ENCODE measurements at places on chromosomes 12 and 14. TPM values are rescaled to one million over a fixed set of nuclear protein-coding genes. Genes with fewer than 3 reads are reported as not detected.

DNA sequence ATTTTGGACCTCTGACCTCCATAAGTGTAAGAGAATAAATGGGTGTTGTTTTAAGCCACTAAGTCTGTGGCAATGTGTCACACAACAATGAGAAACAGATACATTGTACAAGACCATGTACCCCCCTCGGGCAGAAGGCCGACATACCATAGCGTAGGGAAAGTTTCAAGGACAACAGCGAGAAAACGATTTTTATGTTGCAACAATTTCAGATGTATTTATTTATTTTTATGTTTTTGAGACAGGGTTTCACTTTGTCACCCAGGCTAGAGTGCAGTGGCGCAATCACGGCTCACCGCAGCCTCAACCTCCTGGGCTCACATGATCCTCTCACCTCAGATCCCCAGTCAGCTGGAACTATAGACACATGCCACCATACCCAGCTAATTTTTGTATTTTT, 136.4 kb upstream of the NCOR2 start:
- no peaks in the 10 kb centered on the region for H3K36me3 ChIP-seq
- no peaks in the 10 kb centered on the region for H3K4me1 ChIP-seq
- H3K27ac ChIP-seq = no peak overlapping the region
- H3K4me3 ChIP-seq = no peak overlapping the region
- peaks cover 6% of the 10 kb centered on the region for H3K27me3 ChIP-seq

DNA sequence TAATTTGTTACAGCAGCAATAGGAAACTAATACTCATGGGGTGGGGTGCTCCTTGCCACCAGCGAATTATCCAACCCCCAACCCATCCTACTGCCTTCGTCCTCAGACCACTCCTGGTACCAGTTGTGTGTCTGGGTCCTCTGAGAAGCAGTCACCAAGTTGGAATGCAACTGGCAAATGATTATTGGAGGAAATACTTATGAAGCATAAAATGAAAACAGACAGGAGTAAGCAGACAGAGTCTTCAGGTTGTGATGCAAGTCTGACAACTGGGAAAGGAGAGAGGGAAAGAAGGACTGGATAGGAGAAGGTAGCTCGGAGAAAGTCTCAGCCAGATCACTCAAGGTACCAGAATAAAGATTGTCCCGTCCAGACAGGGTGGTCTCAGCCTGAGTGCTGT, 181.1 kb upstream of the ARID2 start:
- DNase-seq = no peak
- H3K27ac ChIP-seq = no peak overlapping the region
- no peaks in the 10 kb centered on the region for H3K36me3 ChIP-seq
- H3K4me1 ChIP-seq = peaks cover 3% of the 10 kb centered on the region
- H3K27me3 ChIP-seq = peaks cover 30% of the 10 kb centered on the region

DNA sequence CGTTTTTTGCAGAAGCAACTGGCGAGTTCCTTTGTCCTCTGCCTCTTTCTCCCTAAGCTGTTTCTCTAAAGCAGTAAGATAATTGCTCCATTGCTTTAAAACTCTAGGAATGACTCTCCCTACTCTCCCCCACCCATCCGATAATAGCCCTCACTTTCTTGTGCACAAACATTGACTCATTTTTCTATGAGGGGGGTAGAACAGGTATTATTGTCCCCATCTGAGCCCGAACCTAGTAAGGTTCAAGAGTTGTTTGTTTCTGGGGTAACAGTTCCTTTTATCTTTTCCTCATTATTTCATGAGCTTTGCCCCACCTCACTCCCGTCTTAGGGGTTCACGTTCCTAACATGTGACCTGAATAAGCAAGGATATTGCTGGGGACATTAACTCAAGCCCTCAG, 190.6 kb downstream of the EMP1 start:
- H3K27me3 ChIP-seq = no peaks in the 10 kb centered on the region
- no peaks in the 10 kb centered on the region for H3K4me1 ChIP-seq
- H3K36me3 ChIP-seq = no peaks in the 10 kb centered on the region
- no peak overlapping the region for H3K4me3 ChIP-seq
- no peak overlapping the region for H3K27ac ChIP-seq

DNA sequence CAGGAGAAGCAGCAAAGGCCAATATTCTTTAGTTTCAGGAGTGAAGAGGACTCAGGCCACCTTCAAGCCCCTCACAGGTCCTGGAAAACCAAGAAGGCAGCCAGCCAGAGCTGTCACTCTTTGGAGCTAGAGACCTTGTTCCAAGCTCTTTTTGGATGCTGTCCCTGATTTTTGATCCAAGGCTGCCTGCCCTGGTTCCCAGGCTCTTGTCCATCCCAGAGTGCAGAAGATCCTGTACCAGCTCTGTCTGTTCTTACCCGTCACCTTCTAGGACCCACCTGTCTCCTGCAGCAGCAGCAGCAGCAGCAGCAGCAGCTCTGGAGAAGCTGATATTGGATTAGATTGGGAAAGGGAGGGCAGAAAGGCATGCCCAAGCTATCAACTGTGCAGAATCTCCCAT, 157.1 kb upstream of the NEDD1 start:
- peaks cover 6% of the 10 kb centered on the region for H3K27me3 ChIP-seq
- H3K4me3 ChIP-seq = no peak overlapping the region
- H3K27ac ChIP-seq = no peak overlapping the region
- H3K4me1 ChIP-seq = no peaks in the 10 kb centered on the region

- H3K27me3 ChIP-seq = peaks cover 16% of the 10 kb centered on the region
- H3K4me1 ChIP-seq = peaks cover 4% of the 10 kb centered on the region
- no peak for DNase-seq
Measured at GRCh38 chr12:124719231-124719630, 144.4 kb downstream of the SCARB1 start.

DNA sequence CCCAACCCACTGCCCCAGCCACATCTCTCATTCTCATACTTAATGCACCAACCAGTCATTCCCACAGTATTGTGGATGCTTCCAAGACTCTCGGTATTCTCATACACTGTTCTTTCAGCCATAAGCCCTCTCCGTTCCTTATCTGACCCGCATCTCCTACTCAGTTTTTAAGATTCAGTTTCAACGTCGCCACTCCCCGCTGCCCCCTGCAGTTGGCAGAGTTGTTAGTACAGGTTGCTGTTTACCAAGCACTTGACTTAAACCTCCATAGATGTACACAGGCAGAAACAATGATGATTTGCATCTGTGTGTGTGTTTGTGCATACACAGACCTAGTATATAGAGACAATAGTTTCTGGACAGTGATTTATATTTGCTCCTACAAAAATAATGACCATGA, 40.2 kb downstream of the PAH start:
- no peak for DNase-seq
- peaks cover 4% of the 10 kb centered on the region for H3K27me3 ChIP-seq
- H3K4me1 ChIP-seq = peaks cover 5% of the 10 kb centered on the region
- H3K36me3 ChIP-seq = no peaks in the 10 kb centered on the region

DNA sequence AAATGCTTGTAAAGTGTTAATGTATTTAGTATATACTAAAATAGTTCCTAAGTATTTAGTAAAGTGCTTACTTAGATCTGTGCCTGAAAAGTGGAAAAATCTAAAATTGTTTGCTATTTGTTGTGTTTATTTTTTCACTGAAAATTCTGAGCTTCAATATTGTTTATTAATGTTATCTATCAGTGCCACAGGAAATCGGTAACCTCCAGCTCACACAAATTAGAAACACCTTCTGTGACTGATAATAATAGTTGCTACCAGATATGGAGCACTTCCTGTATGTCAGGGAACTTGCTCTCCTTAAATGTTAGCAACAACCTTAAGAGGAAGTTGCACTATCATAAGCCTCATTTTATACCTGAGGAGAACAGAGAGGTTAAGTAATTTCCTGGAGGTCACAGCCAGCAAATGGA, 723 bp upstream of the LRP10 start:
- peak overlapping the region; percentile 97 for H3K27ac ChIP-seq
- H3K4me3 ChIP-seq = peak overlapping the region; percentile 89
- DNase-seq = no peak

GRCh38 chr14:77722301-77722700, 14.4 kb downstream of the SLIRP start:
- no peaks in the 10 kb centered on the region for H3K27me3 ChIP-seq
- H3K4me3 ChIP-seq = no peak overlapping the region
- peaks cover 89% of the 10 kb centered on the region for H3K36me3 ChIP-seq

DNA sequence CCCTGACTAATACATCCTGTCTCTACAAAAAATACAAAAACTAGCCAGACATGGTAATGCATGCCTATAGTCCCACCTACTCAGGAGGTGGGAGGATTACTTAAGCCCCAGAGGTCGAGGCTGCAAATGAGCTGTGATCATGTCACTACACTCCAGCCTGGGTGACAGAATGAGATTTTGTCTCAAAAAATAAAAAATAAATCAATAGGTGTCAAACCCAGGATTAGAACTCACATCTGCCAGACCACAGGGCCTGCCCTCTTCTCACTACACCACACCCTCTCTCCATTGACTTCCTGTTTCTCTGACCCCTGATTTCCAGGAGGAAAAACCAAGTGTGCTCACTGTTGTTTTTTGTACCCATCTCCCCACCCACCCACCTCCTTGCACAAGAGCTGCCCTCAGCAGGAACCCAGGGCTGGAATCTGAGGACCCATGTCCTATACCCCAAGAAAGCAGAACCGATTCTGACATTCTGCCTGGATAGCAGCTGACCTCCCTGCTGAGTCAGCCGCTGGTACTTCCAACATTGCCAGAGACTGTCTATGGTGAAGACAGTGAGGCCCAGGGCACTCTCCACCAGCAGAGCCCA, 6.2 kb downstream of the CMKLR1 start:
- DNase-seq = no peak
- H3K4me1 ChIP-seq = peaks cover 6% of the 10 kb centered on the region
- no peaks in the 10 kb centered on the region for H3K36me3 ChIP-seq

DNA sequence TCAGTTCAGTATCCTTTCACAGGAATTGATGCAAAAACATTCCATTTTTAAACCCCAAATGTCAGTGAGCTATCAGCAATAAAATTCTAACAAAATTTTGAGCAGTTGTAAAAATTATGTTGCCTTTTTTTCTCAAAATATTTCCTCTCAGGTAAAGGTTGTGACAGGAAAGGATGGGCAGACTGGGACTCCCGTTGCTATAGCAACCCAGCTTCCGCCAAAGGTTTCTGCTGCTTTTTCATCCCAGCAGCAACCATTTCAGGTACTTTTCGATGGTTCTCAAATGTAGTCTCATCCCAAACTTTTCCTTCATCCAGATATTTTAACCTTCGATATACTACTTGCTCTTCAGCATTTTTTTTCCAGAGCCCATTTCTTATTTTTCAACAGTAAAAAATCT, 13.6 kb downstream of the EP400 start:
- no peaks in the 10 kb centered on the region for H3K27me3 ChIP-seq
- no peak overlapping the region for H3K27ac ChIP-seq
- peaks cover 36% of the 10 kb centered on the region for H3K36me3 ChIP-seq
- no peak for DNase-seq

DNA sequence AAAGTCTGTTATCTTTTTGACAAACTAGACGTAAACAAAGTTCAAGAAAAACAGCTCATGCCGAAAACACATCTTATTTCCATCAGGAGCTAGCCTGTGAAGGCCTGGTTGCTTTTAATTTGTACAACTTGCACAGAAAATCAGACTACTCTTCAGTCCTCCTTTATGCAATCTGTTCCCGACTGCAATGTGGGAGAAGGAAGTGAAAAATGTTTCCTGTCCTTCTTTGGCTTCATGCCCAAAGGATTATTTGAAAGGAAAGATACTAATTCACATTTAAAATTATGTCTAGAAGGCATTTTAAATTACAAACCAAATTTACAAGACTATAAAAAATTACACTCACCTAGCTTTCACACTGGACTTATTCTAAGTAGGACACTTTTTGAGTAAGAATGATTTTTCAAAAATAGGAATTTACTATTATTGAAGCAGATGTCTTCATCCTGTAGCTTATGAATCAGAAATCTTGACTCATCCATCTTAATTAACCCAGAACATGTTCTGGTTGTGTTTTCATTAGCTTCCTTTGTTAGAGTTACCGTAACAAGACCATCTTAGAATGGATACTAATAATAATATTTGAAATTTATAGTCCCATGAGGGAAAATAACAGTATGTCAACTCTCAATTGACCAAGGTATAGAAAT, 272.6 kb downstream of the PRKD1 start:
- H3K4me1 ChIP-seq = no peaks in the 10 kb centered on the region
- no peaks in the 10 kb centered on the region for H3K36me3 ChIP-seq
- H3K27me3 ChIP-seq = no peaks in the 10 kb centered on the region
- no peak for DNase-seq

GRCh38 chr12:54201001-54201794, 12.4 kb upstream of the SMUG1 start:
- no peak overlapping the region for H3K4me3 ChIP-seq
- H3K36me3 ChIP-seq = no peaks in the 10 kb centered on the region
- H3K27me3 ChIP-seq = peaks cover 53% of the 10 kb centered on the region
- H3K27ac ChIP-seq = no peak overlapping the region

DNA sequence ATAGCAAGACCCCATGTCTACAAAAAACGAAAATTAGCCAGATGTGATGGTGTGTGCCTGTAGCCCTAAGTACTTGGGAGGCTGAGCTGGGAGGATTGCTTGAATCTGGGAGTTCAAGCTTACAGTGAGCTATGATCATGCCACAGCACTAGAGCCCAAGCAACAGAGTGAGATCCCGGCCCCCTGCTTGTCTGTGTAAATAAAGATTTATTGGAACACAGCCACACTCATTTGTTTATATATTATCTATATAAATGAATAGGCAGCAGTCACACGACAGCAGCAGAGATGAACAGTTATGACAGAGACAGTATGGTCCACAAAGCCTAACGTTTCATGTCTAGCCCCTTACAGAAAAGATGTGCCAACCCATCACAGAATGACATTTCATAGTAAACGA, 14.8 kb downstream of the DDX54 start:
- no peaks in the 10 kb centered on the region for H3K27me3 ChIP-seq
- no peaks in the 10 kb centered on the region for H3K4me1 ChIP-seq
- H3K36me3 ChIP-seq = peaks cover 69% of the 10 kb centered on the region
- DNase-seq = no peak

- no peaks in the 10 kb centered on the region for H3K36me3 ChIP-seq
- no peaks in the 10 kb centered on the region for H3K4me1 ChIP-seq
- no peak overlapping the region for H3K27ac ChIP-seq
Measured at GRCh38 chr12:127655691-127656090, 611.3 kb upstream of the TMEM132C start.

DNA sequence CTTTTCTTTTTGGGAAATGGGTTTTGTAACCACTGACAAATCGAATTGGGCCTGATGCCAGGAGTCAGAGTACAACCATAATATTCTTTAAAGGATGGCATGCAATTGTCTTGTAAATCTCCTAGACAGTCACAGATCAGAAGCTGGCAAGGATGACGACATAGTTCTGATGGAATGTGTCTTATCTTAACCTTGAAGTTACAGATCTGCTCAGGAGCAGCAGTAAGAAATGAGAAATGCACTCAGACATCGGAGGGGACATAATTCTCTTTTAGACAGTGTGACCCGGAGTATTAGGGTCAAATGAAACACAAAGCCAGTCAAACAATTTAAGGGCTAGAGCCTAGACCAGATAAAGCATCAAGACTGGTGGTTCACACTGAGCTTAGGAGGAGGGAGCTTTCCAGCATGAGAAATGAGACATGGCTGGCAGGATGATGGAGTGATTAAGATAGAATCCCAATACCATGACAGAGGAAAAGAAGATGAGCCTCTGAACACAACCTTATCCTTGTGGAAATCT, 17.5 kb downstream of the CBX5 start:
- H3K27ac ChIP-seq = no peak overlapping the region
- H3K4me3 ChIP-seq = no peak overlapping the region
- no peak for DNase-seq
- H3K4me1 ChIP-seq = peaks cover 40% of the 10 kb centered on the region
- H3K27me3 ChIP-seq = no peaks in the 10 kb centered on the region
- peaks cover 34% of the 10 kb centered on the region for H3K36me3 ChIP-seq

GRCh38 chr12:131061041-131061806, 107.5 kb downstream of the ADGRD1 start:
- no peak overlapping the region for H3K27ac ChIP-seq
- no peak overlapping the region for H3K4me3 ChIP-seq
- peaks cover 16% of the 10 kb centered on the region for H3K27me3 ChIP-seq
- no peaks in the 10 kb centered on the region for H3K36me3 ChIP-seq
- no peaks in the 10 kb centered on the region for H3K4me1 ChIP-seq

AKAP6 gene
- 1.0 TPM for total RNA-seq

ACACB gene
- 12.9 TPM for total RNA-seq

TMEM229B gene
- total RNA-seq = 0.71 TPM

PRIMA1 gene
- total RNA-seq = not detected

KRT83 gene
- total RNA-seq = not detected
